ENCODE measurements at places on chromosomes 3 and 15. TPM values are rescaled to one million over a fixed set of nuclear protein-coding genes. Genes with fewer than 3 reads are reported as not detected.

DNA sequence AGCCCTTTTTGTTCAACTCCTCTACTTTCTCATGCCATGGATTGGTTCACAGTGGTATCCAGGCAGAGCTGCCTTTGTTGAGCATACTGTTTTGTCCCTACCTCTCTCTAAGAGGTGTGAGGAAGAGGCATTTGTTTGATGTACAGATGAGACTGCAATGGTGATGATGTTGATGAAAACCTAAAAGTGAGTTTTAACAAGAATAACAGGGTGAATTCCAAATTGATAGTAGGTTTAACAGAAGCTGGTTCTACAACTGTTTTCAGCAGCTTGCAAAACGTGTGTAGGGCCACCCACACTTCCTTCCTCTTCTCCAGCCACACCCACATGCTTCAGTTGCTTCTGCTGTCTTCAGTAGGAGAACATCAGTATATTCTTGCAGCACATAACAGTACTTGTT is 10.2 kb downstream of the SNRK start:
- no peaks in the 10 kb centered on the region for H3K27me3 ChIP-seq
- peaks cover 12% of the 10 kb centered on the region for H3K4me1 ChIP-seq
- no peak overlapping the region for H3K4me3 ChIP-seq

DNA sequence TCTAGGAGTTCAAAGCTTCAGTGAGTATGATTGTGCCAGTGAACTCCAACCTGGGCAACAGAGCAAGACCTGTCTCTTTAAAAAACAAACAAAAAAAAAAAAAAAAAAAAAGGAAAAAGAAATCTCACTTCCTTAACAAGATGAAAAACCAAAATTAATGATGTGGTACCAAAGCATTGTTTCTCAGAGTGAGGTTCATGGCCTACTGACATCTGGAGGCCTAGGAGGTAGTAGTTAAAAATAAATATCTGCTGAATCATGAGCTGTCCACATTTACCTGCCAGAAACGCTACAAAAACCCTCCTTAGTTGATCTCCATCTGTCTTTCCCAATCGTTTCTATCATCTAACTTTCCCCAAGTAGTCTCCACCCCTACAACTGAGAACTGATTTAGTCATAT is 51.2 kb downstream of the EPHA6 start:
- H3K36me3 ChIP-seq = no peaks in the 10 kb centered on the region
- DNase-seq = no peak
- H3K27ac ChIP-seq = no peak overlapping the region
- no peak overlapping the region for H3K4me3 ChIP-seq

DNA sequence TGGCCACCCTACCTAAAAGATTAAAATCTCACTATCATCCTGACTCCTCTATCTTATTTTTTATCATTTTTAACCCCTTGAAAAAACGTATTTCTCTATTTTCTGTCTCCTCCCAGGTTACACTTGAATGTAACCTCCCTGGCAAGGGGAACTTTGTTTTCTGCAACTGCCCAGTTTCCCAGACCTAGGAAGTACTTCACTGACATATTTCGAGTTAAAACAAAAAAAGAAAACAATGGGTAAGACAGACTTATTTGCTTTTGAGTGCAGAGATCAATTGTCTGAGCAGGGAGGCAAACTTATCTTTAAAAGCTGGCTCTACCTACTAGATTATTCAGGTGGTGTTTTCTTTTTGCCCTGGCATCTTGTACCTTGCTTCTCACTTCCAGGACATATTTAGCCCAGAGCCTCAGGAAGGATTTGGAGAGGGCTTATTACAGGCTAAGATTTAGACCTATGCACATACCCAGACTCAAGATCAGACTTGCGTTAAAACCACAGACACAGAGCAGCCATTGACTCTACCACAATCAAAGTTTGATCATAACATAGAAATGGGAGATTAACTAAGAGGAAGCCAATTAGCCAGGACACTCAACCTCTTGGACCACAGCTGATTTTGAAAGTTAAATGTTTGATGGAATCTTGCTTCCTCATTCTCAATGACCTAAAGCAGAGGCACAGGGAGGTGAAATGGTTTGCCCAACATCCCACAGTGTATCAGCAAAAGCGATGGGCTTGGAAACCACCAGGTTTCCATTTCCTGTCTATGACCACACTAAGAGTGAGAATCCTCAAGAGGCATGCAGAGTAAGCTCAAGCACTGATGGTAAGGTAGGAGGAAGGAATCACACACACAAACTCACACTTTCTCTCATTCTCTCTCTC is 169.5 kb upstream of the THBS1 start:
- no peak overlapping the region for H3K4me3 ChIP-seq
- no peaks in the 10 kb centered on the region for H3K36me3 ChIP-seq
- no peaks in the 10 kb centered on the region for H3K27me3 ChIP-seq
- H3K4me1 ChIP-seq = peaks cover 35% of the 10 kb centered on the region
- H3K27ac ChIP-seq = no peak overlapping the region
- DNase-seq = no peak

DNA sequence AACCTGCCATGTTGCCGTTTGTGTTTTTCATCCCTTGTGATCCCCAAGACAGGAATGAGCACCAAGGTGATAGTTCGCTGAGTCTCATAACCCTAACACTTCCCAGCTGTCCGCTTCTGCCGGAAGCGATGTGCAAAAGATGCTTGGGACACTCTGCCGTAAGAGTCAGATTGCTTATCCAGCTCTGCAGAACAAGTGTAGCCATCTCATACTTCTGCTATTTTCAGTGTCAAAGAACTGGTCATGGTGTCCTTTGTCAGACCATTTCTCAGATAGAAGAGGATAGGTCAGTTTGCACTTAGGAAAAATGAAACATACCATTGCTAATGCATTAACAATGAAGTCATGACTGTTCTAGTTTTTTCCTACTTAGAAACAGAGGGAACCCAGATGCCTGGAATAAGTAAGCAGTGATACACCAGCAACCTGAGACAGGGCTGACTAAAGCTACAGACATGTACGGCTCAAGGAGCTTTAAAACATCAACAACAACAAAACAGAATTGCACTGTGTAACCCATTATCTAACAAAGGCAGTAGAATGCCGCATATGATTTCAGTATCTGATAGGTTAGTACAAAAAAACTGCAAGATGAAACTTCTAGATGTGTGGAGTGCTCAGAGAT is 134.0 kb upstream of the IL12A start:
- H3K27ac ChIP-seq = peak overlapping the region; percentile 94
- H3K27me3 ChIP-seq = no peaks in the 10 kb centered on the region
- peaks cover 64% of the 10 kb centered on the region for H3K4me1 ChIP-seq
- H3K4me3 ChIP-seq = peak overlapping the region; percentile 12
- no peak for DNase-seq

Gene KNL1
- 7.4 TPM for total RNA-seq

DNA sequence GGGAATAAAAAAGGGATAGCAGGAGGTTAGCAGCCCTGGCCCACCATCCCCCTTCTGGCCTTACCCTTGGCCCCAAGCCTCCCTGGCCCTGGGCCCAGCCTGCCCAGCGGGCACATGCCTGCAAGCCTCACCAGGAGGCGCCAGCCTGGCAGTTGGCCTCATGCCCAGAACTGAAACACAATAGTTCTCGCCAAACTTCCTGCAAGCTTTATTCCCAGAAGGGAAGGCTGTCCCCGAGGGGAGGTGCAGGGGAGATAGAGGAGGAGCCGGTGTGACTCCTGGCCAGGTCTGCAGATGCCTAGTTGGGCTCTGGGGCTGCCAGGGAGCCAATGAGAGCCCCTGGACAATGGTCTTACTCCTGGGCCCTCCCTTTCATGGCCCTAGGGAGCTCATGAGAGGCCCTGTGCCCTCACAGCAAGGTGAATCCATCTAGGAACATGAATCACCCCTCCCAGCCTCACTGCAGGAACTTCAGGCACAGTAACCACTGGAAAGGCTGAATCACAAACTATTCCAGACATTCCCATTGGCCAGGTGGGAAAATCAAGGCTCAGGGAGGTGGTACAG is 4.0 kb downstream of the CCDC33 start:
- H3K27me3 ChIP-seq = peaks cover 12% of the 10 kb centered on the region
- DNase-seq = no peak
- no peak overlapping the region for H3K27ac ChIP-seq
- peaks cover 13% of the 10 kb centered on the region for H3K4me1 ChIP-seq
- no peak overlapping the region for H3K4me3 ChIP-seq

DNA sequence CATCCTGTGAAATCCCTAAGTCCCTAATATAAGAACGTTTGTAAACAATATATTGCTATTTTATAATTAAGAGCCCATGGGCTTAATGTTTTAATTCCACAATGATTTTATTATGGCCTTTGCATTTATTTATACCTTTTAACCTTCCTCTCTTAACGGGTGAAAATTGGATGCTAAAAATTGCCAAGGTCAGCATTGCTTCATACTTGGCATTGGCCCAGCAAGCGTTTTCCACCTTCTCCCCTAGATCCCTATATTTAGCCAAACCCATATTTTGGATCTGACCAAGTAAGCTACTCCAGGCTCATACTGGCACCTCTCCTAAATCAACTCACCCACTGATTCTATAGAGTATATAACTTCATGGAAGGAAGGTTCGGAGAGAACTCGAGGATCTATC is 188.0 kb upstream of the NR2F2 start:
- H3K27ac ChIP-seq = no peak overlapping the region
- peaks cover 8% of the 10 kb centered on the region for H3K36me3 ChIP-seq
- no peak for DNase-seq
- H3K27me3 ChIP-seq = no peaks in the 10 kb centered on the region
- H3K4me1 ChIP-seq = peaks cover 31% of the 10 kb centered on the region

GRCh38 chr3:111218615-111219014 is 147.0 kb downstream of the NECTIN3 start:
- no peaks in the 10 kb centered on the region for H3K27me3 ChIP-seq
- no peak overlapping the region for H3K4me3 ChIP-seq
- no peak for DNase-seq
- H3K27ac ChIP-seq = no peak overlapping the region
- no peaks in the 10 kb centered on the region for H3K4me1 ChIP-seq
- no peaks in the 10 kb centered on the region for H3K36me3 ChIP-seq

GRCh38 chr15:80694611-80695098 is 455 bp upstream of the ABHD17C start:
- H3K4me3 ChIP-seq = peak overlapping the region; percentile 80
- peaks cover 2% of the 10 kb centered on the region for H3K36me3 ChIP-seq
- H3K27me3 ChIP-seq = no peaks in the 10 kb centered on the region
- H3K27ac ChIP-seq = peak overlapping the region; percentile 89

DNA sequence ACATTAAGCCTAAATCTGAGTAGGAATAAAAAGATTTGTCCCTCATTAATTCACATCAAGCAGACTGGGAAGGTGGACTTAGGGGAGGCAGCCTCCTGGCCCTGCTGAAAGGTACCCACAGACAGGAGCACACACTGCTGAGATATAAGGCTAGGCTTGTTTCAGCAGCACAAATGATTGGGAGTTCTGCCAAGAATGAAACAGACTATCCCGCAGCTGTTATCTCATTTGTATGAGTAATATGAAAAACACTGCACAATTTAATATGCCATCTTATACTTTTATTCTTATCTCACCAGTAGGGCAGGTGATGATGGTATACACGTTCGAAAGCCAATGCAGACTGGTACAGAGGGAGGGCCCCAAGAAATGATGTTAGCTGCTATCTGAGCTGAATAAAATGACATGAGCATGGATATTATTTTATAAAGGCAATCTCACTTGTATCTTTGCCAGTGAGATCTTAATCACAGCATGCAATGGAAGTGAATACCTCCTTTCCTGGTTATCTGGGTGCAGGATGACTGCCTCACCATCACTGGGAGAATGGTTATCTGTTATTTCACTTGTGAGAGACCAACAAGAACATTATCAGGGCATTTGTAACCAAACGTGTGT is 258.7 kb upstream of the PPP2R3A start:
- no peaks in the 10 kb centered on the region for H3K36me3 ChIP-seq
- H3K4me3 ChIP-seq = no peak overlapping the region
- H3K4me1 ChIP-seq = no peaks in the 10 kb centered on the region

GRCh38 chr3:170204023-170204472 is 18.2 kb upstream of the PRKCI start:
- H3K36me3 ChIP-seq = no peaks in the 10 kb centered on the region
- peaks cover 15% of the 10 kb centered on the region for H3K4me1 ChIP-seq
- H3K27me3 ChIP-seq = no peaks in the 10 kb centered on the region
- H3K27ac ChIP-seq = peak overlapping the region; percentile 13
- H3K4me3 ChIP-seq = no peak overlapping the region

DNA sequence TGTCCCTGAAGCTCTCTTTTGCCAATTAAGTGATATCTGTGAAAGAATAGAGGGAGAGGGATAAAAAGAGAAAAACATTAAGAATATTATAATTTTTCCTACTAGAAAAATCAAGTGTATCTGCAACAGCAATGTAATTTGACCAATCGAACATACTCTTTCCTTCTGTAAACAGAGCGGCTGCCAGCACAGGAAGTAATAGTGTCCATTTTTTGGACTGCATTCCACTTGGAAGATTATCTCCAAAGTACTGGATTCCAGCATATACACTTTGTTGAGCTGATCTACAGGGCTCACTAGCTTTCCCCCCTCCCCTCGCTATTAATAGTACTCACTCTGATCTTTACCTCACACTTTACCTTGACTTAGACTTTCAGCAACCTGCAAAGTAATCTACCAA is 90.4 kb downstream of the SUCLG2 start:
- H3K27me3 ChIP-seq = no peaks in the 10 kb centered on the region
- no peak overlapping the region for H3K4me3 ChIP-seq
- H3K36me3 ChIP-seq = peaks cover 6% of the 10 kb centered on the region
- no peak for DNase-seq
- no peak overlapping the region for H3K27ac ChIP-seq
- peaks cover 12% of the 10 kb centered on the region for H3K4me1 ChIP-seq

DNA sequence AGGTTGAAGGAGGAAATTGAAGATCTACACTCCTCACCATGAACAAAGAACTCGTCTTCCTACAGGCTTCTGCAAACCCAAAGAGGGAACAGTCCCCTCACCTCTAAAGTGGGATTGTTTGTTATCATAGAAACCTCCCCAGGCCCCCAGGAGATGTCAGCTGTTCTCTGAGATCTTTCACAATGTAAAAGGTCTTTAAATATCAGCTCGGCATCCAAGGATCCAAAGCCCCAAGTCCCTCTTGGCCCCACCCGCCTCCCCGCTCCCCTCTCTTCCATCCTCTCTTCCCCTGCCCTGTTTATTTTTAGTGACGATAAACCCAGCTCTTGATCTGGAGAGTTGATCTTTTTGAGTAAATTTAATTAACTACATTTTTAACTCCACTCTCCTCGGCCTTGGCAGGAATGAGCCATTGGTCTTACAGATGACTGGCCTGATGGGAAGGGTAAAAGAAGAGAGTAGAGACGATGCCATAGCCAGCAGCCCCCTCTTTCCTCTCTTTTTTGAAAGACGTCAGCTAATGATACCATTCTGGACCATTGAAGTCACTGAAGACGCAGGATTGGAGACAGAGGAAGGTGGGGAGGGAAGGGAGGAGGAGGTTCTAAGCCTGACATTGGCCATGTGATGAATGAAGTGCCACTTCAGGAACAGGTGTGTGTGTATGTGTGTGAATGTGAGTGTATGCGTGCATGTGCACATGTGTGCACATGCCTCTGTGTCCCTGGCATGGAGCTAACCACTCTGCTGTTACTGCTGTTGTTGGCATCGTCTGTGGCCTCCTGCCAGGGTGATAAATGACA is 521.8 kb downstream of the NTRK3 start:
- no peak overlapping the region for H3K4me3 ChIP-seq
- H3K27ac ChIP-seq = no peak overlapping the region
- peaks cover 28% of the 10 kb centered on the region for H3K4me1 ChIP-seq

- peaks cover 5% of the 10 kb centered on the region for H3K27me3 ChIP-seq
- H3K4me1 ChIP-seq = peaks cover 29% of the 10 kb centered on the region
- no peak overlapping the region for H3K27ac ChIP-seq
- no peaks in the 10 kb centered on the region for H3K36me3 ChIP-seq
- no peak for DNase-seq
Measured at GRCh38 chr3:182608832-182609231, 184.5 kb upstream of the ATP11B start.

Data from mesothelial cell of epicardium (in vitro differentiated cells).